ENCODE measurements at places on chromosomes 1 and 21.

- no peak for DNase-seq
Measured at GRCh38 chr21:43370091-43370658, 56.8 kb downstream of the SIK1 start.

- no peak for DNase-seq
Measured at GRCh38 chr21:32572574-32573420, 12.5 kb downstream of the TCP10L start.

- no peak for DNase-seq
Measured at GRCh38 chr1:11377954-11378353, 101.0 kb upstream of the DISP3 start.

GRCh38 chr1:8061673-8062386, 35.7 kb upstream of the ERRFI1 start:
- DNase-seq = no peak

GRCh38 chr1:22317920-22318243, 133.8 kb upstream of the ZBTB40 start:
- DNase-seq = no peak

- no peak for DNase-seq
Measured at GRCh38 chr1:246971969-246972368, 35.9 kb downstream of the ZNF695 start.

GRCh38 chr1:51569284-51570062, 47.4 kb upstream of the OSBPL9 start:
- DNase-seq = peak; percentile 35

- DNase-seq = no peak
Measured at GRCh38 chr1:51863384-51863783, 15.1 kb downstream of the NRDC start.

- DNase-seq = peak; percentile 8
Measured at GRCh38 chr1:169809370-169810095, 14.8 kb upstream of the METTL18 start.

- no peak for DNase-seq
Measured at GRCh38 chr1:179589509-179589908, 2.1 kb upstream of the TDRD5 start.

- no peak for DNase-seq
Measured at GRCh38 chr1:227949954-227950734, 2.4 kb upstream of the WNT9A start.

- no peak for DNase-seq
Measured at GRCh38 chr1:87528754-87529517, 200.3 kb downstream of the LMO4 start.

- no peak for DNase-seq
Measured at GRCh38 chr1:64934115-64934877, 32.1 kb downstream of the JAK1 start.

DNA sequence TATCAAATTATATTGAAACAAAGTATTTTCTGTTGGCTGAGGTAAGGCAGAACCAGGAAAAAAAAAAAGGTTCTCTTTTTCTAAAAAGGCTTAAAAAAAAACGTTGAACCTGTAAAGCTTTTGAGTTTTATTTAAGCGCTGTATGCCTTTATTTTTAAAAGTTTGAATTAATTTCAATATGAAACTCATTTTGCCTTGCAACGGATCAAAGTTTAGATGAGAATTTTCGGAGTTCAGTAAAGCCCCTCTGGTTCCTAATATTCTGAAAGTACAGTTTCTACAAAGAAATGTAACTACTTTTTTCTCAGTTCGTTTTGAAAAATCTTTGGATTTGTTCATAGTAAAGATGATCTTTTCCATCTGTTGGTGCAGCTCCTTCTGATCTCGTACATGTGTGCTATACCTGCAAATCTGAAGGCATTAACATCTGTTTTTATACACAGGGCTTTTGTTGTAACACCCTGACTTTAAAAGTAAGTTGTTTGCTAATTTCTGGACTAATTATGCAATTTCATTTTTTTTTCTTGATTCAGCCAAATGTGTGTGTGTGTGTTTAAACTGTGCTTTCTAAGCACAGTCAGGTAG, 1.7 kb downstream of the ZBTB18 start:
- DNase-seq = no peak

DNA sequence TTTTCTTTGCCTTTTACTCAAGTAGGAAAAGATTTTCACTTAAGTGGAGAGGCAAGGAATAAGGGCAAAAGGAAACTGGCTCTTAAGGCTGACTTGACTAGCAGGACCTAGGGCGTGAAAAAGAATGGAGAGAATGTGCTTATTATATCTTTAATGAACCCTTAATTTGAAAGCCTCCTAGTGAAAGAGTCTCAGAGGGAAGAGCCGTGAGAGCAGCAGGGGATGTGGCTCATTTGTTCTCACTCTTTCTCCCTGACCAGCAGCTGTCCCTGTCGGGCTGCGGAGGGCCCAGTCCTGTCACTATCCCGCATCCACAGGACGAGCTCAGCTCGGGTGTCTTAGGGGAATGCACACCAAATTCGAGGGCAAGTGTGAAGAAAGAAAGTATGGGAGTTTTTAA, 180.1 kb downstream of the EDEM3 start:
- DNase-seq = no peak

- DNase-seq = no peak
Measured at GRCh38 chr1:39655578-39656268, 16.2 kb downstream of the NT5C1A start.

GRCh38 chr1:183287191-183287675, 101.2 kb downstream of the LAMC2 start:
- no peak for DNase-seq

DNA sequence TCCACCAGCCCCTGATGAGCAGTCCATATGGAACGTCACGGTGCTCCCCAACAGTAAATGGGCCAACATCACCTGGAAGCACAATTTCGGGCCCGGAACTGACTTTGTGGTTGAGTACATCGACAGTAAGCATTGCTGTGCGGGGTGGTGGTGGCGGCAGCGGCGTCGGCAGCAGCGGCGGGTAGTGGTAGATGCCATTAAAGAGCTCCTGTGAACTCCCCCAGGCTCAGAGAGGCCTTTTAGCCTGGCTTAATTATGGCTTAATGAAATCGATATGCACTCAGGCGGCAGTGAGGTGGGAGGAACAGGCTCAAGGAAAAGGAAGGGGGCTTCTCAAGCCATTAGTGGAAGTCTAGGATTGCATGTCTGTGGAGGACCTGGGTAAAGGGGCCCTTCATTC, 41.9 kb upstream of the CNTN2 start:
- DNase-seq = no peak

DNA sequence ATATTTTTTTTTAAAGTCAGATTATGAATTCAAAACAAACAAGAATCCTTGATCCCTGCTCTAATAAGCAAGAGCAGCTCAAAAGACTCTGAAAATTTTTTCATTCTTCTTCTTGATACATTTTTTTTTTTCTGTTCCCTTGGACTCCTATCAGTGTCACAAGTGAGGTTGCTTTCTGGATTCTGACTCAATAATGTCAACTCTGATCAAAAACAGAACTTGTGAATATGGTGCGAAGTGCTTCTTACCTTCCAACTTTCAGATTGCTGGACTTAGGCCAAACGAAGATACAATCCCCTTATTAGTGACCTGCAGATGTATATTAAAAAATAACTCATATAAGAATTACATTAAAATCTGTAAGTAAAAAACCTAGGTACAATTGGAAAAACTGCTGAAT, 136.1 kb downstream of the GPATCH2 start:
- DNase-seq = no peak

DNA sequence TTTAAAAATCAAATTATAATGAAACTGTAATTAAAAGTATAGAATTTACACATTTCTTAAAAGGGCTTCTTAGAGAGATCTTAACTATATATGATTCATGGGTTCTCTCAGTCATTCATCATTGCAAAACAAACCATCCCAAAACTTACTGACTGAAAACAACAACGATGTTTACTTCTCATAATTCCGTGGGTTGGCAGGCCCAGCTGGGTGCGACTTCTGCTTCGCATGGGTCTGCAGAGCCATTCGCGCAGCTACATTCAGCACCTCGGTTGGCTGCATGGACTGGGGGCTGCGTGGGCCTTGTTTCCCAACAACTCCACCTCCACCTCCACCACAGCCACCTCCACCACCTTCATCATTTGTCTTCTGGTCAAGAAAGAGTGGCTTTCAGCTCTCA, 4.0 kb downstream of the SLAMF8 start:
- DNase-seq = no peak

Data from activated CD4-positive, alpha-beta T cell treated with anti-CD3 and anti-CD28 coated beads, Interleukin-2, amount 50 U/mL, for 48 hours (primary cell).